HepG2 (cell line): ENCODE measurements at places on chromosomes 1 and 21.

- DNase-seq = peak; percentile 64
Measured at GRCh38 chr21:43921571-43921978, 56.6 kb downstream of the AGPAT3 start.

DNA sequence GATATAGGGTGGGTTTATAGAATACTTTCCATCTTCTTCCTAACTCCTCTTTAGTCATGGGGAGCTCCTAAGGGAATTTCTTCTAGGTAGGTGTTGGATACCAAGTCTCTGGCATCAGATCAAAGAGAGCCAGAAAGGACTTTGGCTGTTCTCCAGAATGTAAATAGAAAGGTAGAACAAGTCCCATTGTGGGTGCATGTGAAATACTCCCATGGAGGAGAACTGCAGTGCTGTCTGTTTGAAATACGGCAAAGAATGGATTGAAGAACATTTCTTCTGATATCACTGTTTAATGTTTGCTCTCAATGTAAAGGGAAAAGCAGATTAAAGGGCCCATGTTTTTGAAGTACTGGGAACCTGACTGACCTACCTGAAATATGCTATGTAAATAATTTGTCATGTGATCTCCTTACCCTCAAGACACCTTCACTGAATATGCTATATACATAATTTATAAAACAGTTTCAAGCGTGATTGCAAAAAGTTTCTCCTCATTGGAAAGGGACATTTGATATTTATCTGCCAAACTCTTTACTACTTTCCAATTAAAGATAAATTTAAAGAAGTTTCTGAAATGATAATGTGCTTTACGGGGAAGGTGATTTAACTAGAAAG lies 65.9 kb downstream of the LAMC1 start:
- peak; percentile 98 for DNase-seq

DNA sequence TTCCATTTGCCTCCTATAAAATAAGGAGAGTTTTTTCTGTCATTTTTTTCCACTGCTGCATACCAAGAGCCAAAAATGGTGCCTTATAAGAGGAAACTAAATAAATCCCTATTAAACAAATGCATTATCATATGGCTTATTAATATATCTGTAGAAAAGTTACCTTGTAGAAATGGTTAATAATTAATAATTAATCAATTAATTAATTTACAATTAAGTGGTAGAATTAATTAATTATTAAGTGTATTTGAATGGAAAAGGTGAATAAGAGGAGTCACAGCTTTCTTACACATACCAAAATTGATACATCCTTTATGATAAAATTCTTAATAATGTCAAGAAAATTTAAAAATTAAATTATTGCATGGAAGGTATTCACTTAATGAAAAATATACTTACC lies 35.6 kb upstream of the RGS18 start:
- DNase-seq = no peak

DNA sequence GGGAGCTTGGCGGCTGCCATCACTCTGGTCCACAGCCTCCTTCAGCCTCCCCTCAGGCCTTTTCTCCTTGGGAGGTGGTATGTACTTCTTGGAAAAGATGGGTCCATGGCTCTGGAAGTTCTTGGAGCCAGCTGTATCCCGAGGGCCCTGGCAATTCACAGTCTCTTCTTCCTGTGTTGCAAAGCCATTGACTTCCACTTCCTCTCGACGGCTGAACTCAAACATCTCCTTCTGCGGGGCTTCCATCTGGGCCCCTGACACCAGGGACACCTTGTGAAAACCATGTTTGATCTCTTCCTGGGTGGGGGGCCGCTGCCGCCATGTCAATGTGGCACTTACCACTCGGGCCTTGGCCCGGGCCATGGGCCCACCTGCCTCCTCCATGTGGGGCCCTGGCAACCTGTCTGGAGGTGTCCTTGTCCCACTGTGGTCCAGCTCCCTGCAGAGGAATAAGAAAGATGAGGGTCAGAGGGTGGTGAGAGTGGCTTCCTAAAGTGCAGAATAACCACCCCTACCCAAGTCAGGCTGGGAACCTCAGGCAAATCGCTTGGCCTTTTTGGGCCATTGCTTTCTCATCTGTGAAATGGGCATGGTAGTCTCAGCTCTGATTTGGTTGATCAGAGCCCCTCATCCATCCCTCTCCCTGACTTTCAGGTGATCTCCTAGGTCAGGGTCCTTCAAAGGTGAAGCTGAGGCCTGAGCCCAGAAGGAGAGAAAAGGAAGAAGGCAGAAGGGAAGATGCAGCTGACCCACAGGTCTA lies 7.5 kb downstream of the CRYBG2 start:
- DNase-seq = no peak

GRCh38 chr1:181583598-181583997 lies 100.3 kb downstream of the CACNA1E start:
- DNase-seq = peak; percentile 6

DNA sequence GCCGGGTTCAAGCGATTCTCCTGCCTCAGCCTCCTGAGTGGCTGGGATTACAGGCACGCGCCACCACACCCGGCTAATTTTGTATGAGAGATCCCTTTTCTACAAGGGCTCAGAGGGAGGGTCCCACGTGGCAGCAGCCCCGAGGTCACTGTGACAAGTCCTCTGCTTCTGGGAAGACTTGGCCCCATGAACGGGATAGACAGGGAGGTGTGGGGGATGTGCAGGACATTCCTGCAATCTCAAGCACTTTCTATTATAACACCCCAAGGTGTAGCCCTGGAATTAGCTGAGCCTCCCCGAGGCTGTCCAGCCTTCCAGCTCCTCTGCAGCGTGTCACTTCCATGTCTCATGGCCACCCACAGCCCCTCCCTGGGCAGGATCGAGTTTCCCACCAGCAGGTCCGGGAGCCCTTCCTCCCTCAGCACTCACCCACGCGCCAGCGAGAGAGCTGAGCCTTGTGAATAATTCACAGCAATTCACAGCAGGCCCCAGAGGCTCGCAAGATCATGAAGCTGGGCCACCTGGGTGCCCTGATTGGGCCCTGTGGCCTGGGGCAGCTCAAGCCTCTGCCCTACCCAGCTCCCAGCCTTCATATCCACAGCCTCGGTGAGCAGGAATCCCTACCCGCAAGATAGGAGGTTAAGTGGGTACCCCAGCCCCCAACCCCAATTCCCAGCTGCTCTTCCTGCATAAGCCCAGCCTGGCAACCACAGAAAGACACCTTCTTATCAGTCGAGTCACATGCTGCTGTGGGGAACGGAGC lies 22.8 kb upstream of the RNU1-4 start:
- DNase-seq = no peak

GRCh38 chr1:85894651-85895050 lies 186.4 kb upstream of the ZNHIT6 start:
- DNase-seq = peak; percentile 25

DNA sequence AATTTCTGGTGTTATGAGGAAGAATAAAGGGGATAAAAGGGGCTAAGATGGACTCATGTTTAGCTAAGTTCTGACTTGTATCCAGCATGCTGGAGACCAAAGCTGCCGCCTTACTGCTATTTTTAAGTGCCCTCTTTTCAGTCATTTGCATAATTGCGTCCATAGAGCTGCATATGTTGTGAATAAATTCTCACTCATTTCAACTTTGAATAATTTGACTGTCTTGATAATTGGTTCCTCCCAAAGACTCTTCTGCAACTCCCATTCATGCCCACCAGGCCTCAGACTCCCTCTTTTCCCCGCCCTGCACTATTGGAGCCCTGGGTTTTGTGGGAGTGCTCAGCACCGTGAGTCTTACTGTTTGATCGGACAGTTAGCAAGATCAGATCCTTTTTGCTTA lies 45.0 kb downstream of the KIAA0040 start:
- no peak for DNase-seq
